ENCODE measurements at places on chromosomes 5 and 9.

GRCh38 chr5:136924490-136924889, 559.1 kb upstream of the TRPC7 start:
- DNase-seq, result no peak

- no peak for DNase-seq
Measured at GRCh38 chr5:115589043-115589442, 13.2 kb downstream of the TICAM2 start.

DNA sequence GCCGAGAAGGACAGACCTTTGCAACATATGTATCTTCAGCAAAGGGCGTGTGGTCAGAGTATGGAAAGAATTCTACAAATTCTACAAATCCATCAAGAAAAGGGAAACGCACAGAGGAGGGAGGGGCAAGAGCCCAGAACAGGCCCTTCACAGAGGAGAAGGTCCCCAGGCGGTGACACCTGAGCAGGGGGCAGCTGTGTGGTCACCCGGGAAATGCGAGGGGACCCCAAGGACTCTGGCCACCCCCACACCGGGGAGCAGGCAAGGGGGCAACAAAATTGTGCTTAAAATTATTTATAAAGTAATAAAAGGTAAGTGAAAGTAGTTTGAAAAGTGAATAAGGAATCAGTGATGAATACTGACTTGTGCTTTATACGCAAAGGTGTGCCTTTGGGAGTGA, 17.6 kb downstream of the NACC2 start:
- DNase-seq, result no peak

DNA sequence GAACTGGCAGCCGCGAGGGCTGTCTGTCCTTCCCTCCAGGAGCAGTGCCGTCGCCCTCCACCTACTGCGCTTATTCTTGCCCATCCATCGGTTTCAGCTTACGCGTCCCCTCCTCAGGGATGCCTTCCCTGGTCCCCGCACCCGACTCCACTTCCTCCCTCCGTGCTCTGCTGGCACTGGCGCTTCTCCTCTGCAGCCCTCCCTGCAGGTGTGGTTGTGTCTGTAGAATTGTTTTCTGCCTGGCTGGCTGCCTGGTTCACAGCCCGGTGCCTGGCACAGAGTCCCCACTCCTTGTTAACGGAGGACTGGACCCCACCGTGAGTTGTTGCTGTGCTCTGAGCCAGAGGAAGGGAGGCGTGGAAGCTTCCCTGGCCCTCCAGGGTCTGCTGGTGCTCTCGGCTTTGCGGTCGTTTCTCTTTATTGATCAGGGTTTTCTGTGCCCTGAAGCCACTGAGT, 5.7 kb downstream of the NTMT1 start:
- no peak for DNase-seq

- DNase-seq, result peak; percentile 20
Measured at GRCh38 chr9:96137671-96138429, 164.1 kb downstream of the HSD17B3 start.

DNA sequence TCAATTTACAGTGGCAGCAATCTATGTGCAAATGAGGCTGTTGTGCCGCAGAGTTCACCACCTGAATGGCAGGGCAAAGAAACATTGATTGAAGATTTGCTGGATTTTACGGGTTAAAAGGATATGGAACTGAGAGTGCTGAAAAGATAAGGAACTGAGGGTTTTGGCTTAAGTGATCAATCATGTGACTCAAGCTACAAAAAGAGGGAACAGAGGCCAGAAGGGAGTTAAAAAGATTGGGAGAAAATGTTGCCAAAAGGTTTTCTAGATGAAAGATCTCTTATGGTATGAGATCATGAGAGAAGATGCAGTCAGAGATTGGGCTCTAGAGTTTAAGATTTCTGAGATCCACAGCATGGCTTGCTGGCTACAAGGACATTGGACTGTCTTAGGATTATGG, 7.9 kb upstream of the RIMOC1 start:
- DNase-seq, result no peak

- DNase-seq, result peak; percentile 74
Measured at GRCh38 chr9:109238655-109239054, 71.6 kb upstream of the FRRS1L start.

GRCh38 chr9:95116002-95116807, 201.3 kb downstream of the FANCC start:
- no peak for DNase-seq

- DNase-seq, result no peak
Measured at GRCh38 chr9:130428086-130428665, 16.6 kb upstream of the ASS1 start.

GRCh38 chr5:60487885-60488442, 212.0 kb downstream of the DEPDC1B start:
- DNase-seq, result peak; percentile 22

DNA sequence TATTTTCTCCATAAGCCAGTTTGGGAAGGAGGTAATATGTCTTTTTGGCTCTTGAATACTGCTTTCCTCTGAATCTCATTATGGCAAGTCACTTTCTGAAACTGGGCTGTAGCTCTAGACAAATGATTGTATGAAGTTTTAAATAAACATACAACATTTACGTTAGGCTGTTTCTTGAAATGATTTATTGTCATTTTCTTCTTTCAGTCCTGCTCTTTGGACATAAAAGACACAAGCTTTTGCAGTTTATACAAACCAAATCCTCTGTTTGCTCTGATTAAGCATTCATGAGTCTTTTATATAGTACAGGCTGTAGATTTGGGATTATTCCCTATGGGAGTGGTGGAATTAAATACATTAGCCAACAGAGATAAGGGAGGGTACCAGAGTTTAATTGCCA, 139.7 kb downstream of the CEP120 start:
- DNase-seq, result no peak

DNA sequence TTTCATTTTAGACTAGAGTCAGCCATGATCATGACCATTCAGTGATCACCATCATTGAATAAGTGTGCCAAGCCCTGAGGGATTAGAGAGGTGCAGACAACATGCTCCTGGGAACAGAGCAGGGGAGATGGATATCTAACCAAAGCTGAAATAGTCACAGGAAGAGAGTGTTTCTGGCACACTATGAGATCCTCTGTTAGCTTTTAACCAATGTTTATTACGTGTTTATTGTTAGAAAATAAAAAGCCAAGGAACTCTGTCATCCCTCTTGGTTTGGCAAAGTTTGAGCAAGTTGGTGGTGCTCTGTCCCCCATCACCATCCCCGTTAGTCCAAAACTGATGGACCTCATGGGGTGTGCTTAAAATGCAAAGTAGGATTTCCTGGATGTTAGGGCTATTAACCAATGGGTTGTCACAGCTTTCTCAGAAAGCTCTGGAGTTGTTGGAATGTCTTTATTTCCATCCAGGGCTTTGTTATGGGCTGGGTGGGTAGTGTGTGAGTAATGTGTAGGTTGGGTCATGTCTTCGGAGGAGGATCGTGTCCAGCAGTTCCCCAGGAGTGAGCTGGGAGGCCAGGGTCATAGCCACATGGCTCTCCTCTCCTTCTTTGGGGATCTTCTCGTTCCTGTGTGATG, 34.9 kb downstream of the SLC28A3 start:
- DNase-seq, result no peak

DNA sequence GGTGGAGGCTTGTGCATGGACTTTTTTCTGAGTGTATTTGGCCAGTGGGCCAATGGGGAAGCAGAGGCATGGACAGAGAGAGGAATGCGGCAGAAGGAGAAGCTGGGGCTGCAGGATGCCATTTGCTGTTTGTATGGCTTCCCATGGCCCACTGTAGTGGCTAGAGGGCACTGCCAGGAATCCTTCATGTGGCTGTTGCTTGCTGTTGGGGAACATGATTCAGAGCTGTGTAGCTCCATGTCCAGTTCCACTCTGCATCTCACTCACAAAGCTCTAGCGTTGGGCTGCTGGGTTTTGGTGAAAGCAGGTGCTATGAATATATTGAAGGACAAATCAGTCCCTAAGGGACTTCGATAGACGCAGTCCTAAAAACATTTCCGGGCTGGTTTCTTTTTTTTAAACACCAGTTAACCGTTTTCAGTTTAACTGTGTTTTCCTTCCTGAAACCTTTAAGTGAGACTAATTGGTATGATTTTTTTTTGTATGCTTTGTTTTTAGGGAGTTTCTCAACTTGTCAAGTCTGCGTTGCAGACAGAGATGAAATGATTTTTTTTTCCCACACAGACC, 51.3 kb downstream of the SLC22A5 start:
- no peak for DNase-seq

GRCh38 chr9:101462558-101462957, 27.0 kb upstream of the ALDOB start:
- no peak for DNase-seq

DNA sequence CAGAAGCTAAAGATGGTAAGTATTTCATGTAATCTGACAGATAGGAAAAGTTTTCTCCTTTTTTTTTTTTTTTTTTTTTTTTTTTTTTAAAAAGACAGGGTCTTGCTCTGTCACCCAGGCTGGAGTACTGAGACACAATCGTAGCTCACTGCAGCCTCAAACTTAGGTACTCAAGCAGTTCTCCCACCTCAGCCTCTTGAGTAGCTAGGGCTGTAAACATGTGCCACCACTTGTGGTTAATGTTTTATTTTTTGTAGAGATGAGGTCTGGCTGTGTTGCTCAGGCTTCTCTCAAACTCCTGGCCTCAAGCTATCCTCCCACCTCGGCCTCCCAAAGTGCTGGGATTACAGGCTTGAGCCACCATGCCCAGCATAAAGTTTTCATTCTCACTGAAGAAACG, 17.8 kb downstream of the CDK7 start:
- no peak for DNase-seq

DNA sequence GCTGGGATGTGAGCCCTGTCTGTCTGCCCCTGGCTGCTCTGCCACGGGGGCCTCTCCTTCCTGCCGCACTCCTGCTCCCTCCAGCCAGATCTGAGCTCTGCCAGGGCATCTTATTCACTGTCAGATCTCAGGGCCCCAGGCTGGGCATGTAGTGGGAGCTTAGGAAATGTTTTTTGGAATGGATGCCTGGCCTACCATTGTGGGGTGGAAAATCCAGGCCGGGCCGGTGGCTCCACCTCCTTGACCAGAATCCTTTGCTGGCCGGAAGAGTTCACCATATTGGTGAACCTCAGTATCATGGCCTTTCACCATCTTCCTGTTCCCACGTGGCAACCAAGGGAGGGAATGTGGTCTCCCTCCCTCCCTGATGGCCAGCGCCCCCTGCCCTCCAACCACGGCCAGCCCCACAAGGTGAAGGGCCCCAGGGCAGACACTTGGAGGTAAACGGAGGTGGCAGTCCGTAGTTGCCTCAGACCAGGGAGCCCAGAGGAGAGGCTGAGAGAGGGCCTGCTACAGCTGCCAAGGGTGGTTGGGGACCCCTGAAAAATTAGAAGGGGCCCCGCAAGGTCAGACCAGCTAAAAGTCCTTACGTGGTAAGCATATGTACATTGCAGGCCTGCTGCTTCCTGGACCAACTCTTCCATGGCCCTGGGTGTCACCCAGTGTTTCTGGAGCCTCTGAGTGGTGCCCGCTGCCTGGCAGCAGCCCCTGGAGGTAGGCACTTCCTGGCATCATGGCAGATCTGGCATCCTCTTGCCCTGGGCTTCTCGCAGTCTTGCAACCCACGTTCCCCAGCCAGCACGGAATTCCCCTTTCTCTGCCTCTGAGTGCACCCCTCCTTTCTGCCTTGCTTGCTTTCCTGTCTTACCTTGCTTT, 153.3 kb downstream of the RGS3 start:
- DNase-seq, result no peak

DNA sequence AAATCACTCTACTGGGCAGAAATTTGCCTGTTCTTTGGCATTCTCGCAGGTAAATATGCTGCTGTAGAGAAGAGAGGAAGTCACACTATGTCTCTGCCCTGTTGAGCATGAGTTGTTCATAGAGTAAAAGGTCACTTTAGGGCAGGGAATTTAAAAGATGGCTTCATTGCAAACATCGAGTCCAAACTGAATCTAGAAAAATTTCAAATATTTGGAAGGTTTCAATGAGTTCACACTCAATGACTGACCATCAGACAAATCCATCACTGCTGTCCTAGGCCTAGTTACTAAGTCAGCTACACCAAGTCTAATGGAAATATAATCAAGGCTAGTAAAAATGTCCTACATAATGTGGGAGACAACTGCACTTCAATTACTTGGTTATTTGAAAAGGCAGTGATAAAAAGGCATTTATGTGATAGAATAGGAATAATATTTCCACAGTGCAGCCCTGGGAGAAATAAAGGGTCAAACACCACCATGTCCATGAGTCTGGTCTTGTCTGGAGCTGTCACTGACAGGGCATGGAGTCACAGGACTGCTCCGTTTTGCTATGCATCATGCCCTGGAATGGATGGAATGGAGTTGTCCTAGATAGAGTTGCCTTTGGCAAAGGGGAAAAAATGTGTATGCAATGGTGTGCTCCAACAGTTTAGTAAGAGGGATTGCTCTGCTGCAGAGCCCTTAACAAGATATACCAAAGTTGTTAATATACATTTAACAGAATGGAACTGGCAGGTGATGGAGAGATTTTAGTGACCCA, 218.5 kb upstream of the DAPK1 start:
- DNase-seq, result peak; percentile 54

DNA sequence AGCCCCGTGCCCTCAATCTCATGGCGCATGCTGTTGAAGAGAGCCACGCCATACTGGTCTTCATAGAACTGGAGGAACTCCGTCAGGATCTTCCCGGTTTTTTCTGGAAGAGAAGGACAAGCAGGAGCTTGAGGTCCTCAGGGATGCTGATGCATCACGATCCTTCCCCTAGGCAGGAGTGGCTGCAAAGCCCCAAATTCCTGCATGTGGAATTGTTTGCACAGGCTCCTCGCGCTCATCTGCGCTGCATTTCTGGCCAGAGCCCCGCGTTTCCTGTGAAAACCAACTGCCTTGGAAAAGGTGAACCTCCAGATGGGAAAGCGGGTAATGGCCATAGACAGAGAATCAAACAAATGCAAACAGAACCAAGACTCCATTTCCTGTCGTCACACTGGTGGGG, 80.4 kb downstream of the LRSAM1 start:
- no peak for DNase-seq
